ENCODE measurements at places on chromosomes 1 and 21. TPM values are rescaled to one million over a fixed set of nuclear protein-coding genes. Genes with fewer than 3 reads are reported as not detected.

The TTF2 gene
- total RNA-seq: 12.1 TPM

DNA sequence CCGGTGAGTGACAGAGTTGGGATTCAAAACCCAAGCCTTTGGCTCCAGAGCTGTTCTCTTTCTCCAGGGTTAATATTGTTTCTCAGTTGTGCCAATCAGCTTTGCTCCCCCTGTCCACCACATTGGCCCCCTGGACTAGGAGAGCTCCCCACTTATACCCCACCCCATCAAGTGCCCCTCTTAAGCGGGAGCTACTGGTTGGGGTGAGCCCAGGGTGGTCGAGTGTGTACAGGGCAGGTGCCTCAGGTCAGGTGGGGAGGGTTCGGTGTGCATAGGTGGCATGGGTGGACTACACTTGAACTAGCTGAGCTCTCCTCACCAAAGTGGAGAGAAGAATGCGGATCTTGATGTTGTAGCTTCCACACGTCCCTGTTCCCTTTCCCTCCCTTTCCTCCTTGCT lies 14.2 kb downstream of the KCNA2 start:
- no peak for DNase-seq
- no peaks in the 10 kb centered on the region for H3K36me3 ChIP-seq
- peaks cover 3% of the 10 kb centered on the region for H3K4me1 ChIP-seq
- no peak overlapping the region for H3K4me3 ChIP-seq
- H3K27ac ChIP-seq: no peak overlapping the region
- peaks cover 9% of the 10 kb centered on the region for H3K27me3 ChIP-seq

GRCh38 chr1:210496063-210496462 lies 167.4 kb downstream of the HHAT start:
- no peak for DNase-seq
- no peak overlapping the region for H3K27ac ChIP-seq
- H3K4me3 ChIP-seq: no peak overlapping the region
- no peaks in the 10 kb centered on the region for H3K27me3 ChIP-seq
- peaks cover 5% of the 10 kb centered on the region for H3K4me1 ChIP-seq

- H3K27ac ChIP-seq: no peak overlapping the region
- H3K4me1 ChIP-seq: no peaks in the 10 kb centered on the region
- DNase-seq: no peak
Observed at GRCh38 chr1:198977909-198978308, 339.1 kb downstream of the PTPRC start.

DNA sequence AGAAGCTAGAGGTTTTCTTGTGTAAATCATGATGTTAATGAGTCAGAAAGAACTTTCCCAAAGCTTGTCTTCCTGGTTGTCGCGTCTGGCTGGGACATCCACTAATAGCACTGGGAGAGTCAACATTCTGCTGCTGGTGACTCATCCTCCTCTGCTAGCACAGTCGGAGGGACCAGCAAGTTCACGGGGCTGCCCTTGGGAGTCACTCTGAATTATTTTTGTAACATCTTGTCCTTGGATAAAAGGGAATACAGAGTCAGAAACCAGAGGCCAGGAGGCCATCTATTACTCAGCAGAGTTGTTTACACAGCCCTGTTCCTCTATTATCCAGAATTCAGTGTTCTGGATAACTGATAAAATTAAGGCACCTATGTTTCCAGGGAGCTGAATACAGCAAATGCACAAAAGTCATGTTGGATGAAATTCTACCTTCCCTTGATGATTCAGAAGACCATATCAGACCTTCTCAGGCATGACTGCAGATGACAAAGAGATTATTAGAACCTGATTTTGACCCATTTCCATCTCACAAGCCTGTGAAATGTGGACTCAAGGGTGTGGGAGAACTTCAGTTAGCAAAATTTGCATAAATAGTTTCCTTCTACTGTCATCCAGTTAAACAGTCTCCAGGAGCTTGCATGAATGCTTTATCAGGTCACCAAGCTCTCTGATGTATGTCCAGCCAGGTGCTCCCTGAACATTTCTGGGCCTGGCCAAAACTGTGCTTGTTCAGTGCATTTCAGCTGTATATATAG lies 68.1 kb downstream of the JAK1 start:
- H3K4me1 ChIP-seq: peaks cover 7% of the 10 kb centered on the region
- H3K27ac ChIP-seq: peak overlapping the region; percentile 47
- DNase-seq: peak; percentile 78

DNA sequence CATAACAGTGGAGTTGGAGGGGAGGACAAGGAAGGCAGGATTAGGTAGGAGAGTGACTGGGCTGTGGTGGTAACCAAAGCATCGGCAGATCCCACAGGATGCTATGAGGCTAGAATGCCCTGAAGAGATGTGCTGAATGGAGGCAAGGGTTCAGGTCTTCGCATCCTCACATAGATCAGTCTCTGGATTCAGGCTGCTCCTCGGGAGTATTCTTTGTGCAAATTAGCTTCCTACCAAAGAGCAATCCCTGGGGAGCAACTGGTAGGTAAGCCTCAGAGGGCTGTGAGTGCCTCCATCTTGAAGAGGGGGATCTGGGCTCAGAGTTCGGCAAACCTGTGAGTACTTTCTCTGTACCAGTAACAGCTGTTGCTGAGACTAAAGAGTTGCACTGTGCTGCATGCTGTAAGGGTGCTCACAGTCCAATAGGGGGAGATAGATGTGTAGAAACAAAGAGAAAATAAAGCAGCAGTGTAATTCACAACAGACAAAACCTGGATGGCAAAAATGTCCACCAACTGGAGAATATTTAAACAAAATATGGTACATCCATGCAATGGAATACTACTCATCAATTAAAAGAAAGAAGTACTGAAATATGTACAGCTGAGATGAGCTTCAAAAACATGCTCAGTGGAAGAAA lies 322.4 kb upstream of the DEPDC1 start:
- no peaks in the 10 kb centered on the region for H3K4me1 ChIP-seq
- no peaks in the 10 kb centered on the region for H3K27me3 ChIP-seq
- no peak overlapping the region for H3K27ac ChIP-seq
- H3K36me3 ChIP-seq: no peaks in the 10 kb centered on the region
